Tibial nerve (tissue), 4 donors: ENCODE measurements at places on chromosomes 13 and 19. TPM values are rescaled to one million over a fixed set of nuclear protein-coding genes. Genes with fewer than 3 reads are reported as not detected.

BST2 gene
- 73.2 TPM for total RNA-seq

CD37 gene
- 9.8 TPM for total RNA-seq

SYNE4 gene
- 2.1 TPM for total RNA-seq

DNAAF3 gene
- 1.2 TPM for total RNA-seq

KLK3 gene
- total RNA-seq: not detected

STOML3 gene
- total RNA-seq: not detected

LYL1 gene
- 21.6 TPM for total RNA-seq

COL5A3 gene
- total RNA-seq: 102 TPM

ELSPBP1 gene
- total RNA-seq: not detected

ZNF208 gene
- total RNA-seq: 3.7 TPM

SGTA gene
- total RNA-seq: 44.2 TPM

ZNF813 gene
- 3.5 TPM for total RNA-seq

IGFL3 gene
- not detected for total RNA-seq

SHD gene
- total RNA-seq: not detected

OR2Z1 gene
- not detected for total RNA-seq

POLR2E gene
- 119 TPM for total RNA-seq

FCER2 gene
- 1.0 TPM for total RNA-seq

CEACAM5 gene
- not detected for total RNA-seq

CADM4 gene
- 106 TPM for total RNA-seq

TTYH1 gene
- 50.0 TPM for total RNA-seq

ZNF541 gene
- 0.90 TPM for total RNA-seq

ATP4A gene
- total RNA-seq: not detected

PCDH8 gene
- total RNA-seq: 1.7 TPM

TMEM255B gene
- total RNA-seq: 3.3 TPM

COX7A1 gene
- 32.1 TPM for total RNA-seq

SLC8A2 gene
- total RNA-seq: not detected

ZNF701 gene
- 18.4 TPM for total RNA-seq

ZNF90 gene
- total RNA-seq: 2.0 TPM

ZNF98 gene
- 5.7 TPM for total RNA-seq

SLC6A16 gene
- total RNA-seq: 2.6 TPM

PTGIR gene
- total RNA-seq: 19.2 TPM

ZIC5 gene
- total RNA-seq: not detected

DPF1 gene
- total RNA-seq: not detected

DHDH gene
- total RNA-seq: not detected

BEST2 gene
- total RNA-seq: 0.21 TPM

S1PR4 gene
- total RNA-seq: 2.1 TPM

NKPD1 gene
- total RNA-seq: not detected

ZNF112 gene
- total RNA-seq: 5.1 TPM

TUBA3C gene
- not detected for total RNA-seq

PRR36 gene
- total RNA-seq: 2.5 TPM

CCL25 gene
- total RNA-seq: not detected

ZNF569 gene
- 4.3 TPM for total RNA-seq

PRR19 gene
- total RNA-seq: 0.30 TPM

CEACAM16 gene
- total RNA-seq: not detected

KLK6 gene
- 2.1 TPM for total RNA-seq

ZNF14 gene
- total RNA-seq: 12.7 TPM

ELL gene
- 45.9 TPM for total RNA-seq

C19orf67 gene
- not detected for total RNA-seq

PRKCSH gene
- total RNA-seq: 96.6 TPM

PTH2 gene
- not detected for total RNA-seq
